ENCODE measurements at places on chromosomes 11 and 22.

- DNase-seq, result no peak
Measured at GRCh38 chr11:125289419-125290098, 125.0 kb downstream of the PKNOX2 start.

- DNase-seq, result no peak
Measured at GRCh38 chr11:115920841-115921480, 416.7 kb upstream of the CADM1 start.

DNA sequence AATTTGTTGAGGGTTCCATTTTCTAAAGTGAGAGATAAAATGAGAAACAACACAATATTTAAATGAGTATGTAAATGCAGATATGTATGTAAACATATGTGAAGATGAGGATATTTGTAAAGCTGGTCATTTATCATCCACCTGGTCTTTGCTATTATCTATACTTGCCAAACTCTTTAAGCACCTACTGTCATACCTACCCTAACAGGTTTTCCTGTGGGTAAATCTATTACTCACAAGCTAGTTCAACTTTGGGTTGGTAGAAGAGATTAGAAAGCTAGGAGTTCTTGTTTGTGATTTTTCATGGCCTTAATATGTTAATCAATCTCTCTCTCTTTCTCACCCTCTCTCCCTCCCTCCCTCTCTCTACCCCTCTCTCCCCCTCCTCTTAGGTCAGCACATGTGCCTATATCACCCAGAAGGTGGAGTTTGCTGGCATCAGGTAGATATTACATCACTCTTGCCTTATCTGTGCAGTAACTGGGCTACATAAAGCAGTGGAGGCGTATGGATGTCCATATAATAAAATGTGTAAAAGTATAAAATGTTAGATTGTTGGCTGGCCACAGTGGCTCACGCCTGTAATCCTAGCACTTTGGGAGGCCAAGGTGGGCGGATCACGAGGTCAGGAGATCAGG, 14.7 kb downstream of the DEPDC5 start:
- DNase-seq, result no peak

DNA sequence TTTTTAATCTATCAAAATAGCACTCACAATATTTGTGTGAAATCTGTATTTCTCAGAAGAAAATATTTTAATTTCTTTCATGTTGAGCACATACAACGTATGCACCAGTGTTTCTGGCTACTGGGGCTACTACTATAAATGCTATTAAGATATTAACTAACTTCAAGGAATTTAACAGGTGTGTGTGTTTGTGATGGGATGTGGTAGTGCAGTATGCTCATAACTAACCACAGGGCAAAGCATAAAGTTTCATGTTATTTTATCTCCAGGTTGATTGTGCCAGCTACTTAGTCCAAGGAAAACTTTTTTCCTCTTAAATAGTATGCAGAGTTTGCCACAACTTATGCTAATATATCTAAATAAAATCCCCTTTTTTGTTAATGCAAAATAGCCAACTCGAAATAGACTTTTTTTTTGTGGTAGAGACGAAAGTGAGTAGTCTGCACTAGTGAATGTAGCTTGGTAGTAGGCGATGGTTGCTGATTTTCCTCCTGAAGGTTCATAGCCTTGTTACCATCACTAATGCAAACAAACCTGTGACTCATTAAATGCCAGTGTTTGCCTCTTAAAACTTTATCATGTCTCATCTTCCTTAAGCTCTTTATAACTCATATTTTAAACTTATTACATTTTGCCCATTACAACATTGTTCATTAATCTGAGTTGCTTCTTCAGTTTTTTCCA, 565.5 kb upstream of the ANO3 start:
- no peak for DNase-seq

GRCh38 chr11:65821107-65821506, 12.7 kb upstream of the SNX32 start:
- DNase-seq, result no peak

GRCh38 chr11:12090061-12090591, 20.3 kb upstream of the MICAL2 start:
- DNase-seq, result peak; percentile 62

GRCh38 chr11:96276836-96277235, 66.2 kb downstream of the MAML2 start:
- no peak for DNase-seq

DNA sequence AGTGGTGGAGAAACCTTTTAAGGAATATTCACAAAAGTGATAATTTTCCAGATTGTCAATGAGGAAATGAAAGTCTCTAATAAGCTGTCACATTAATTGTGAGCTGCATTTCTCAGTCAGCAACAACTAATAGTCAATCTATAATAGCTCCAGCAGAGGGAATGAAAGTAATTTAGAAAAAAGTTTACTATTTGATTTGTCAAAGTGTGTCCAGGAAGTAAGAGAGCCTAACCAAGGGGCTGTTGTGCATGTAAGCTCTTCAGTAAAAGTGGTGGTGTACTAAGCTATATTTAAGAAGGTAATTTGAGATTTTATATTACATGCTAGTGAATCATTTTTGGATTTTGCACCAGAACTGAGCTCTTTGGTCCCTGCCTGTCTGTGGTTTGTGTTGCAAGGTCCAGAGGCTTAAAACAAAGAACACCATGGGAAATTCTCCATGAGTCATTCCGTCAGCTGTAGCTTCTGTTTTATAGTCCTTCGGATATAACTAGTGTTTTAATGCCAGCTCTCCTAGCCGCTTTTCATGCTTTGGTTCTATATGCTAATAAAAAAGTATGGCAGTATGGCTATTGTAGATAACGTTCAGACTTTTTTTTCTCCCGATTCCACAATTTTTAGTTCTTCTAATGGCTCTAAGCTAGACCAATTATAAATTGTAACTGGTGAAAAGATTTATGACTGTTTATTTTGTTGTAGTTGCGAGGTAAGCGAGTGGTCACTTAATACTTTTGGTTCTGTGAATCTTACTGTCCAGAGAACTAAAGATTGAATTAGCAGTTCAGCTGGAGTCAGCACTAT, 64.6 kb downstream of the ARHGEF12 start:
- DNase-seq, result peak; percentile 97

GRCh38 chr22:28030473-28030872, 111.4 kb upstream of the PITPNB start:
- DNase-seq, result no peak

GRCh38 chr11:6614446-6614845, 2.4 kb upstream of the TAF10 start:
- DNase-seq, result no peak

GRCh38 chr11:1421291-1421690, 31.6 kb downstream of the BRSK2 start:
- DNase-seq, result no peak

- peak; percentile 76 for DNase-seq
Measured at GRCh38 chr11:65180877-65181568, 705 bp upstream of the CAPN1 start.

- DNase-seq, result peak; percentile 78
Measured at GRCh38 chr11:118198370-118198769, 21.9 kb upstream of the SCN2B start.

- no peak for DNase-seq
Measured at GRCh38 chr11:33895752-33896137, 3.9 kb upstream of the LMO2 start.
